CD4-positive, alpha-beta memory T cell (primary cell): ENCODE measurements at places on chromosomes 7 and 10. TPM values are rescaled to one million over a fixed set of nuclear protein-coding genes. Genes with fewer than 3 reads are reported as not detected.

GRCh38 chr7:151320263-151320845 is 21.3 kb upstream of the NUB1 start:
- no peak for DNase-seq

GRCh38 chr7:23072048-23072447 is 33.5 kb upstream of the KLHL7 start:
- no peak for DNase-seq

GRCh38 chr10:103334567-103334966 is 16.4 kb downstream of the PCGF6 start:
- DNase-seq: no peak

GRCh38 chr10:2618690-2619089 is 448.7 kb upstream of the PFKP start:
- no peak for DNase-seq

DNA sequence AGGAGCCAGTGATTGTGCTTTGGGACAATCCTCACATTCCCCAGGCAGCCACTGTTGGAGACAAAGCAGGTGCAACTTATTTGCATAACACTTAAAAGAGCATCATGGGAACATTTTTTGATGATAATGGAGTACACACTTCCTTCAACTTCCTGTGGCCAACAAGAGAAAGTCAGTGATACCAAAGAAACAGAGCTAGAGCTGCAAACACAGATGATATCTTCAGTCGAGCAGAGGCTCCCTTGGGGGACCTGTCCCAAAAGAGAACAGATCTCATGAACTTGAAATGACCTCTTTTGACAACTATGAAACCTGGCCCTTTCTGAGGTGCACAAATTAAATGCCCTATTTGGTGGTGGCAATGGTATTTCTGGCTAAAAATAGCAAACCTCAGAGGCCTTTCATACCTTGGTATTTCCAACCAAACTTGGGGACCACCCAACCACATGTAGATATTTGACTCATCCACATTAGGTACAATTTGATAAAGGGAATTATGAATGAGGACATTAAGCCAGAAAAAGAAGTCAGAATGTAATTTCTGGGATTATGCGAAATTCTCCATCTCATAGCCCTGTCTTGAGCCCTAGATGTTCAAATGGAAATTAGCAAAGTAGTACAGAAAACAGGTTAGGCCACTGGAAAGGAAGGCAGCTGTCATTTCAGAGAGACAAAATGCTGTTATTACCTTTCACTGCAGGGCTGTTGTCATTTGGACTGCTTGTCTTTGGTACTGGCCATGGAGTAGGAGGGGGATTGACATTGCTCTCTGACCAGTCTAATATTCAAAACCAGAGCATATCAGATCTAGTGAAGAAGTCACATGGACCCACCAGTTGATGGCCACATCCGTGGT is 146.2 kb downstream of the ICA1 start:
- DNase-seq: peak; percentile 30

- no peak for DNase-seq
Observed at GRCh38 chr7:156466272-156466671, 174.3 kb upstream of the RNF32 start.

The PIP gene
- not detected for total RNA-seq

GRCh38 chr7:99249985-99250575 is 22.6 kb upstream of the MYH16 start:
- no peak for DNase-seq
